ENCODE measurements at places on chromosomes 13 and 19.

DNA sequence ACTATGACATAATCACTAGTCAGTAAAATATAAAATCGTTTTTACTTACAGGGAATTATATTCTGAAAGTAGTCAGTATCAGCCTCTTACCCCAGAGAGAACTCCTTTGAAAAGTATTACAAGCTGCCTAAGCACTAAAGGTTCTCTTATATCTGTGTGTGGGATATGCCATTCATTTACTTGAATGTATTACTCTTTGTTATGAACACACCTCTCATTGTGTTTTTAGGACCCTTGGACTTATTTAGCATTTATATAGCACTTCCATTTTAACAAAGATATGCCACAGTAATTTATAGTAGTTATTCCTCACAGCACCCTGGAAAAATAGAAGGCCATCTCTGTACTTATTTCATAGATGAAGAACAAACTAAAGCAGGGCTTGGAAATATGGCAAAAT is 1178.0 kb downstream of the OLFM4 start:
- no peak for DNase-seq

- no peak for DNase-seq
Measured at GRCh38 chr19:41945135-41945766, 13.9 kb downstream of the RABAC1 start.

DNA sequence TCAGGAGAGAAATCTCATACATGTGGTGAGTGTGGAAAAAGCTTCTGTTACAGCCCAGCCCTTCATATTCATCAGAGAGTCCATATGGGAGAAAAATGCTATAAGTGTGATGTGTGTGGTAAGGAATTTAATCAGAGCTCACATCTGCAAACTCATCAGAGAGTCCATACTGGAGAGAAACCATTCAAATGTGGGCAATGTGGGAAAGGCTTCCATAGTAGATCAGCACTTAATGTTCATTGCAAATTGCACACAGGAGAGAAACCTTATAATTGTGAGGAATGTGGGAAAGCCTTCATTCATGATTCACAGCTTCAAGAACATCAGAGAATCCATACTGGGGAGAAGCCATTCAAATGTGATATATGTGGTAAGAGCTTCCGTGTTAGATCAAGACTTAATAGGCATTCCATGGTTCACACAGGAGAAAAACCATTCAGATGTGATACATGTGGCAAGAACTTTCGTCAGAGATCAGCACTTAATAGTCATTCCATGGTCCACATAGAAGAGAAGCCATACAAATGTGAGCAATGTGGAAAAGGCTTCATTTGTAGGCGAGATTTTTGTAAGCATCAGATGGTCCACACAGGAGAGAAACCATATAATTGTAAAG is 15.2 kb downstream of the ZNF221 start:
- DNase-seq = no peak

- no peak for DNase-seq
Measured at GRCh38 chr13:66940113-66940512, 290.0 kb downstream of the PCDH9 start.

GRCh38 chr13:28843639-28844038 is 23.5 kb downstream of the MTUS2 start:
- no peak for DNase-seq

GRCh38 chr19:30722761-30723160 is 350.6 kb downstream of the ZNF536 start:
- DNase-seq = no peak

GRCh38 chr19:46839752-46840497 is 10.7 kb downstream of the AP2S1 start:
- no peak for DNase-seq

DNA sequence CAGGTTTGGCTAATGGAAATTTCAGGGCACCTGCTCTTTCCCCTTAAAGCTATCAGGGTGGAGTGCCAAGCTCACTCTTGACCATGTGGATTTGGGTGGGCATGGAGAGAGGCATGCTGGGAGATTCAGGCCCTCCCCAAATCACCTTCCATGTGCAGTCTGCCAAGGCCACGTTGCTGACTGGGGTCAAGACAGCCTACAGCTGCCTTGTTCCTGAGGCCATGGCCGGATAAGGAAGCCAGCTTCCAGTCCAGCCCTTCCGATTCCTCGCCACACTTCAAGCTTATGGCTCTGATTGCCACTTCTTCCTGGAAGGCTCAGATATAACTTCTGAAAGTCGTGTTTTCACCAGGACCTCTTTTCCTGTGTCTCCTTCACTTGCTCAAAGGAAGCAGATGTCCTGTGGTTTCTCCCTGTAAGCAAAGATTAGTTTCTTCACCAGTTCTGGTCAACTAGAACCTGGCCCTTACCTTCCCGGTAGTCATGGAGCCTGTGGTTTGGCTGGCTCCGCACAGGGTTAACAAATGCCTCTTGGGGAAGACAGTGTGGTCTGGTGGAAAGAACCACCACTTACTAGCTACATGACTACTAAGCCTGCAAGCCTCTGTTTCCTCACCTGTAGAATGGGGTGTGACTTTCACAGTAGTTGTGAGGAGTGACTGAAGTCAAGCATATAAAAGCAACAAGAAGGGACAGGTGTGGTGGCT is 16.1 kb upstream of the TPT1 start:
- DNase-seq = peak; percentile 43

DNA sequence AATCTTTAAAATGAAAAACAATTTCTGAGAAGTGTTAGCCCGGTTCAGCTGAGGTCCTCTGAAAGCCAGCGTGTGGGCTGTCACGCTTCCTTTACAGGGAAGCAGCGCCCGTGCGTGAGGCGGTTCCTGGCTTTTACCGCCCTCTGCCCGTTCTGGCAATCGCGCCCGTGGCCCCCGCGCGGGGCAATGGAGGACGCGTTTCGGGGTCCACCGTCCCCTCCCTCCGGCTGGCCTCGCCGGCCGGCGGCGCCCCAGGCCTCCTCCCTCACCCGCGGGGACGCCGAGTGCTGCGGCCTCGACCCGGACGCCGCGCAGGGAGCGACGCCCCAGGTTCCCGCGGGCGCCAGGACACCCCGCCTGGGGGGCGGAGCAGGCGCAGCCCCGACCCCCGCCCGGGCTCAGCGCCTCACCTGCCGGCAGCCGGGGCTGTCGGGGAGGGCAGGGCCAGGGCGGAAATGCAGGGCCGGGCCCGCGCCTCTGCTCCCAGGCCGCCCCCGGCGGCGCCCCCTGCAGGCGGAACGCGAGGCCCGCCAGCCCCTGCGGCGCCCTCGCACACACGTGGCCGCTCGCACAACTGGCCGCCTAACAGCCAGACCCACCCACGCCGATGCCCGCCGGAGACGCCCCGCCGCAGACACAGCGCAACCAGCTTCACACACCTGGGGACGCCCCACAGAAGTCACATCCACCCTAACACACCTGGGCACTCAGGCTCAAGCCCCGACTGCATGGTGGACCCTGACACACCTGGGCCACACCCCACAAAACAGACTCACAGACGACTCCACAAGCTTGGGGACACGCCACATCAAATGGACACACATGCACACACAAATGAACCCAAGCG is at the start of gene GGACT:
Gene GGACT (minus strand): TSS at position 459 of the 847 bp plus-strand sequence. CDS start 56,198 bp downstream, outside the sequence.
- peak; percentile 80 for DNase-seq

DNA sequence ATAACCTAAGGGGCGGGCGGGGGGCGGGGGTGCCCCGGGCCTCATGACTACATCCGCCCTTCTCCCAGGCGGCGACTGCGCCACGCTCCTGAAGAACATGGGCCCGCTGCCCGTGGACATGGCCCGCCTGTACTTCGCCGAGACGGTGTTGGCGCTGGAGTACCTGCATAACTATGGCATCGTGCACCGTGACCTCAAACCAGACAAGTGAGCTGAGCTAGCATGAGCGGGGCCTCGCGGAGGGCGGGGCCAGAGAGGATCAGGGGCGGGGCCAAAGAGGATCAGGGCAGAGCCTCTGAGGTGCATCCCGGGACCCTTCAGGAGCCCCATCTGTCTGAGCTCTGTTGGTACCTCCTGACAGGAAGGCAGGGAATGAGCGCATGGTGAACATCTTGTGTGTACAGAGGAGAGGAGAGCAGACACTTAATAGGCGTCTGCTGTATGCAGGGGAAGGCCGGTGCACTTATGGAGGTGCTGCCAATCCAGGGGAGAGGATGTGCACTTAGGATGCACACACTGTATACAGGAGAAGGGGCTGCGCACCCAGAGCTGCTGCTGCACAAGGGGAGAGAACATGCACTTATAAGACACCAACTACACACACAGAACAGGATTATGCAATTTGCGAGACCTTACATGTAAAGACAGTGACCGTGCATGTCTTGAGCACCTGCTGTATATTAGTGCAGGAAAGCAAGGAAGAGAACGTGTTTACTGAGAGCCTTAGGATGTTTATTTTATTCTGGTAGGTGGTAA is 20.9 kb upstream of the PIK3R2 start:
- no peak for DNase-seq

- DNase-seq = no peak
Measured at GRCh38 chr13:80844164-80844563, 503.2 kb upstream of the SPRY2 start.

GRCh38 chr13:43132257-43132656 is 108.9 kb downstream of the DNAJC15 start:
- DNase-seq = no peak

DNA sequence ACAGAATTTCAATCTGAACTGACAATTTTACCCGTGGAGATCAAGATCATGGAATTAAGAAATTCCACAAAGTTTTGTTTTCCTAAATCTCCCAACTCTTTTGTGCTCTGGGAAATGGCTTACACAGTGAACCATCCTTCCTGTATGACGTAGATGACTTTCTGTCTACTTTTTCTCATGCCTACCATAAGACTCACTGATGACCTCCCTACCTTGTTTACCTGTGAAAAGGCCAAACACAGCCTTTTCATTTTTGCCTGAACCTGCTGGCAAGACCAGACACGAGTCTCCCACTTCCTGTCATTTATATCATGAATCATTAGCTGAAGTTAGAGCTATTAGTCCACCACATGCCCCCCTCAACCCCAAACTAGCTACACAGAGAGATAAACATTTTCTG is 4.6 kb upstream of the KBTBD6 start:
- DNase-seq = no peak

GRCh38 chr13:40127925-40128324 is 472.5 kb downstream of the COG6 start:
- DNase-seq = no peak

GRCh38 chr19:51980116-51980736 is 6.4 kb downstream of the ZNF350 start:
- no peak for DNase-seq

GRCh38 chr13:99916366-99917103 is 55.0 kb downstream of the ZIC5 start:
- no peak for DNase-seq

- DNase-seq = no peak
Measured at GRCh38 chr13:53089951-53090350, 61.3 kb downstream of the OLFM4 start.

- DNase-seq = no peak
Measured at GRCh38 chr13:48859272-48860105, 116.2 kb upstream of the FNDC3A start.

GRCh38 chr19:33333151-33333550 is 30.8 kb upstream of the CEBPA start:
- no peak for DNase-seq

DNA sequence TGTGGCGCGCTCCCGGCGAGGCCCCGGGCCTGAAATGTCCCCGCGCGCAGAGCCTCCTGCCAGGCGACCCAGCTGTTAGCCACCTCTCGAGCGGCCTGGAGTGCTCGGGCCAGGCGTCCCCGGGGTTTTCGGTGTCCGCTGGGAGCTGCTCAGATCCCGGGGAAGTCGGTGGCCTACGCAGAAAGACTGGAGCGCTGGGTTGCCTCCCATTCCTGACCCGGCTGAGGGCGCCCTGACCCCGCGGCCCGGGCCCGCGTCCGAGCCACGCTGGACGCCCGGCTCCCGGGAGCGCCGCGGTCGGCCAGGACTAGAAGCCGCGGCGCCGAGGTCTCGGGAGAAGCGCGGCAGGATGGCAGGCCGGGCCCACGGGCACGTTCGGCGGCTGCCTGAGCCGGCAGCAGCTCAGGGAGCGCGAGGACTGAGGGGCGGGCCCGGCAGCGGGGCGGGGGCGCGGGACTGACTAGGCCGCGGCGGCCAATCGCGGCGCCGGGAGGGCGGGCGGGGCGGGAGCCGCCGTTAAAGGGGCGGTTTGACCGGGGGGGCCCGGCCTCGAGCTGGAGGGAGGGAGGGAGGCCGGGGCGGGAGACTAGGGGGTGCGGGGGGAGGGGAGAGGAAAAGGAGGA is 1.3 kb upstream of the ZIC2 start:
- DNase-seq = peak; percentile 77

- DNase-seq = no peak
Measured at GRCh38 chr13:69935043-69935442, 172.6 kb upstream of the ATXN8OS start.

DNA sequence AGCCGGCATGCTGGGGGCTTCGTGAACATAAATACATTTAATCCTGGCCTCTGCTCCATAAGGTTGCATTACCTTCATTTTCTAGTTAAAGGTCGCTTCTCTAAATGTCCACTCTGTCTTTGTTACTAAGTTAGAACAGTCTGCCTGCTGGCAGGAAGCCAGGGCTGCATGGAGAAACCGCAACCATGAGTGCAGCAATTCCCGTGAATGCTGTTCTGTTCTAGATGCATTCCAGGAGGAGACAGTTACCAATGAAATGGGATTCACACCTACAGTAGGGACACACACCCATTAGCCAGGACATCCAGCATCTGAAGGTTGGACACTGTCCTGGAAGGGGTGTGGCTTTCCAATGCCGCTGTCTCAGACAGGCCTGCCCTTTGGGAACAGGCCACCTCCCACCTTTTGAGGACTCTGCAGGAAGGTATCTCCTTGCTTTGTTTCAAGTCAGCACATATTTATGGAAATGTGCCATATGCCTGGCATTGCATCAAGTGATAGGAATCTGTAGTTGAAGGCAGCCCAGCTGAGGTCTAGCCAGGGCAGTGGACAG is 129.7 kb downstream of the SLC7A1 start:
- DNase-seq = no peak

- no peak for DNase-seq
Measured at GRCh38 chr13:20514866-20515265, 10.8 kb downstream of the CRYL1 start.
